ENCODE measurements at places on chromosomes 5 and 9. TPM values are rescaled to one million over a fixed set of nuclear protein-coding genes. Genes with fewer than 3 reads are reported as not detected.

Gene ADCY2
- polyA plus RNA-seq: 7.2 TPM

DNA sequence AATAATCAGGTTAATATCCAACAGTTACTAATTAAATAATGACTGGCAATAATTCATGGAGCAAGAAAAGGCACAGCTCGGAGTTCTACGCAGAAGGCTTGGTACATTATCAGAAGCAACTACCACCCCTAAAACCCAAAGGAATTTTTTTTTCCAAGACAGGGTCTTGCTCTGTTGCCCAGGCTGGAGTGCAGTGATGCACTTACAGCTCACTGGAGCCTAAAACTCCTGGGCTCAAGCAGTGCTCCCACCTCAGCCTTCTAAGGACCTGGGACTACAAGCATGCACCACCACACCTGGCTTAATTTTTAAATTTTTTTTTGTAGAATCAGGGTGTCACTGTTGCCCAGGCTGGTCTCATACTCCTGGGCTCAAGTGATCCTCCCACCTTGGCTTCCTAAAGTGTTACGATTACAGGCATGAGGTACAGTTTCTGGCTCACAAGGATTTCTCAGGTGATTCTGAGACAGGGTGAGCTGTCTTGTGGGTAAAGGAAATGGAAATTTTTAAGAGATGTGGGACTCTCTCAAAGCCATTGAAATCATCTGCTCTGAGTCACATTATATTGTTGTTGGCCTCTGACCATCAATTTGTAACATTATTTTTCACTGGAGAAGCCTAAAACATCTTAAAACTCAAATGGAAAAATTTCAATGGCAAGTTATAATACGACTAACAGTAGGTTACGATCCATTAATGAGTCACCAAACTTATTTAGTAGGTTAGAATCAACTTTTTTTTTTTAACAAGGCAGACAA, 19.7 kb upstream of the HSDL2 start:
- DNase-seq: no peak

Gene PTPN3
- 14.4 TPM for polyA plus RNA-seq

- no peak for DNase-seq
These were observed 32.1 kb downstream of the PRUNE2 start for GRCh38 chr9:76873821-76874220.

Gene PSAT1
- 34.4 TPM for polyA plus RNA-seq

Gene PNPLA7
- 1.8 TPM for polyA plus RNA-seq

Gene HMGCS1
- polyA plus RNA-seq: 132 TPM

DNA sequence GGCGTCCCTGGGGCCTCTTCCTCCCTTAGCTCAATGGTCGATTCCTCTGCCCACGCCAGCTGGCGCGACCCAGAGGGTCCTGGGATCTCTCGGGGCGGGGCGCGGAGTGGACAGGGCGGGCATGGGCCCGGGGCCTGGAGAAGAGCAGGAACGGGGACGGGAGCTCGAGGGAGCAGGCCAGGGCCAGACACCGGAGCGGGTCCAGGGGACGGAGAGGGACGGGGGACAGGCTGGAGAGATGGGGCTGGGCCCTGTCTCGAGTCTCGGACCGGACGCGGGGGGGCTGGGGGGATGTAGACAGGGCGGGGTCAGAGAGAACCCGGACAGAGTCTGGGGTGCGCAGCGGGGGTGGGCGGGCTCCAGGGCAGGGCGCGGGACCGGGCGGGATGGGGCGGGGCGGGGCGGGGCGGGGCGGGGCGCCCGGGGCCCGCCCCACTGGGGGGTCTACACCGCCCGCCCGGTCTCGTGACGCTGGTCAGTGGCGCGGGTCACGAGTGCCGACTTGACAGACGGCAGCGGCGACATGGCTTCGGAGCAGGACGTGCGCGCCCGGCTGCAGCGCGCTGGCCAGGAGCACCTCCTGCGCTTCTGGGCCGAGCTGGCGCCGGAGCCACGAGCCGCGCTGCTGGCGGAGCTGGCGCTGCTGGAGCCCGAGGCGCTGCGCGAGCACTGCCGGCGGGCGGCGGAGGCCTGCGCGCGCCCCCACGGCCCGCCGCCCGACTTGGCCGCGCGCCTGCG, at the start of gene UAP1L1:
TSS of gene UAP1L1 (plus strand) at position 508 of the 738 bp plus-strand sequence. CDS start at position 524, 16 bp downstream.
- peak; percentile 91 for DNase-seq

Gene SLC6A19
- 6.6 TPM for polyA plus RNA-seq

Gene ADRB2
- not detected for polyA plus RNA-seq

DNA sequence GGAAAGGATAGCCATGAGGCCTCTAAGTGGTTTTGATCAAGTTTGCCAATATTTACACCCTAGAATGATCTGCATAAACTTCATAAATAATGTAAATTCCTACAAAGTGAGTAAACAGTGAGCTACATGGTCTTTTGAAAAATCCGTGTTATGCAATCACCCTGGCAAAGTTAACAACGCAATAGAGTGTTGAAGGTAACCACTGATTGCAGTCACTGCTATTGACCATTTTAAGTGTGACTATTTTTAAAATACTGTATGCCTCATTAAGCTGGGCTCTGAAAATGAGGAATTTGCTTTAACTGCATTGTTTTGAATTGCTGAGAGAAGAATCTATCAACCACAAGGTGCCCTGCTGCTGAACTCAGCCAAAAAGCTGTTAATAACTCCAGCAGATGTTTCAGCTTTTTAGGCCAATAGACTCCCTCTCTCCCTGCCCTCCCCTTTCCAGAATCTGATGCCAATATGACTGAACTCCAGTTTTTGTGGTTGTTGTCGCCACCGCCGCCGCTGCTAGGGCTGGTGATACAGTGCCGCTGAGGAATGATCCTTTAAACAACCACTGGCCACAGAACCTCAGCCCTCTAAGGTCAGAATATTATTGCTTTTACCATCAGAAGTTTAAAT, 35.3 kb upstream of the SMARCA2 start:
- no peak for DNase-seq

- no peak for DNase-seq
These were observed 4.4 kb upstream of the PAX5 start for GRCh38 chr9:37038302-37038942.

- DNase-seq: no peak
These were observed 28.8 kb downstream of the ALG2 start for GRCh38 chr9:99192786-99193465.

Gene TLE4
- 7.6 TPM for polyA plus RNA-seq

- DNase-seq: peak; percentile 53
These were observed 49.5 kb downstream of the AMBP start for GRCh38 chr9:114028646-114029045.

- DNase-seq: no peak
These were observed 404 bp downstream of the MRNIP start for GRCh38 chr5:179858241-179858585.

Gene CCDC192
- not detected for polyA plus RNA-seq

Gene MYOT
- polyA plus RNA-seq: 3.2 TPM

DNA sequence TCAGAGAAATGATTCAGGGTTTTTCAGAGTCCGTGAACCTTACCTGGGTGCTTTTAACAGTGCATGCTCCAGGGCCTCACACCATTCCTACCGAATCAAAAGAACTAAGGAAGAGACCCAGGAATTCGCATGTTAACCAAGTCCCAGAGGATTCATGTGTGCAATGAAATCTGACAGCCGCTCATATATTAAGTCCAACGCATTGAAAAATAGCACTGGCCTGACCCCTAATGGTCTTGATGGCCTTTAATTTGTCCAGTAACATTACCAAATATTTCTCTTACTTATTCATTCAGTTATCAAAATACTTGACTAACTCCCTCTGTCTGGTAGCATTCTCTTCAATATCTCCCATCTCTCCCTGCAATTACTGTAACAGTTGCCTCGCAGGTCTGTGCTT, 55.0 kb upstream of the MARCHF11 start:
- DNase-seq: no peak

Gene GFI1B
- polyA plus RNA-seq: not detected

DNA sequence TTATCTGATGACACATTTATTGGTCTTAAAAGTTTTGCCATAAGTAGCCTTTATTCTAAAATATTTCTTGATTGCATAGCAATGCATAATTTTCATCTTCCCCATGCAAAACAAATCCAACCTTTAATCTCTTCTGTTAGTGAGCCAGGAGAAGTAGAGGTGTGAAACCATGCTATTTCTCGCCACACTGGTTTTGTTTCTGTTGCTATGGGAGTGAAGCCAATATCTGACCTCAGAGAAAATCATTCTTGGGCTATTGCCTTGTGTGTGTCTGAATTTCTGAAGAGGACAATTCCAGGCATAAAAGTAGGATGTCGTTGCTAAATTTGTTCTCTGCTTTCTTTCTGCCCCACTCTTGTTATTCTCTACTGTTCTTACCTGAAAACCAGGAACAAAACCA, 183.6 kb downstream of the PTTG1 start:
- no peak for DNase-seq

DNA sequence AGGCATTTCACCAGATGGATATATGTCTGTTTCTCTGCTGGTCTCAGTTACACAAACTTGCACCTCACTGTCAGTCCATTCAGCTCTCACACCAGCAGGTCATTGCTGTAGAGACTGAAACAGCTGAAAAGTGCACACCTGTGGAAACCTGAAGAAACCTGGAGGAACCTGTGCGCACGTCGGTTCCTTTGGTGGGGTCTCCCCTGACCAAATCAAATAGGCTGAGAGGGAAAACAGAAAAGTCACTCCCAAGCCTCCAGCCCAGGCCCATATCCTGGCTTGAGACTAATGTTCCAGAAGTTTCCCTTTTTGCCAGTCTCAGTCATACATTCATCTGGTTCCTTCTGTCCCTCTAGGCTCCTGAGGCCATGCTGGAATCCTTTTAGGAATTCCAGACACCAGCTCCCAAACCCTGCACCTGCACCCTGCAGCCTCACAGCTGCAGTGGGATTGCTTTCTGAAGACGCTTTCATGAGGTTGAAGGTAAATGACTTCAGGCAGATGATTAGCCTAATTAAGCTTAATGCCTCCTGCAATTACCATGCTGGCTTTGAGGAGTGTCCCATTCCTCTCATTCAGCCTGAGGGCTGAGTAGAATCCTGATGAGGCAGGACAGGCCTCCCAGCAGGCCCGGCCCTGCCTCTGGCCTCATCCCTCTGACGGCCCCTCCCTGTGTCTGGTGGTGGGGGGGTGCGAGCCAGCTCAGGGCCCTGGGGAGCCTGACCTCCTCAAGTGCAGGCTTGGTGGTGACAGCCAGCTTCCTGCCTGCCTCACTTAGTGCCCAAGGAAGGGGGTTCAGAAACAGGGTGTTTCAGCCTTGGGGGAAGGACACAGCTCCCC, 24.3 kb upstream of the CXCL14 start:
- DNase-seq: no peak

- DNase-seq: no peak
These were observed at the start of gene PCDHA4 for GRCh38 chr5:140806834-140807775. Gene PCDHA4, plus strand, starts transcription at chr5:140807068.

- peak; percentile 75 for DNase-seq
These were observed 68.7 kb upstream of the ZNF618 start for GRCh38 chr9:113807173-113808061.

GRCh38 chr9:129840034-129840433, 4.8 kb downstream of the USP20 start:
- no peak for DNase-seq

DNA sequence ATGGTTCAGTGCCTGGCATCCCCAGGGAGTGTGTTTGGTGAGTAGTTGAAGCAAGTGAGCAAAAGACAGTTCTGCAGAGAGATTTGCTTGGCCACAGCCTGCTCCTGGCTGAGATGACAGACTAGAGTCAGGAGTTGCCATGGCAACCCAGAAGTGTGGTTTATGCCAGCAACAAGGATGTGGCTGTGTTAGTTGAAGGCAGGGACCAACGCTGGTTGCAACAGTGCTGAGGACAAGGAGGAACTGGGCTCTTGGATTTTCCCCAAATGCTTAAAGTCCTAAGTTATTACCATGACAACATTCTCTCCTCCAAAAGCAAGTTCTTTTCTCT, 2.7 kb downstream of the NXNL2 start:
- peak; percentile 87 for DNase-seq

Gene F2RL1
- polyA plus RNA-seq: 24.5 TPM

- DNase-seq: no peak
These were observed 6.2 kb upstream of the ERGIC1 start for GRCh38 chr5:172827841-172828240.

GRCh38 chr9:109507421-109507838, 9.3 kb upstream of the PTPN3 start:
- DNase-seq: no peak

DNA sequence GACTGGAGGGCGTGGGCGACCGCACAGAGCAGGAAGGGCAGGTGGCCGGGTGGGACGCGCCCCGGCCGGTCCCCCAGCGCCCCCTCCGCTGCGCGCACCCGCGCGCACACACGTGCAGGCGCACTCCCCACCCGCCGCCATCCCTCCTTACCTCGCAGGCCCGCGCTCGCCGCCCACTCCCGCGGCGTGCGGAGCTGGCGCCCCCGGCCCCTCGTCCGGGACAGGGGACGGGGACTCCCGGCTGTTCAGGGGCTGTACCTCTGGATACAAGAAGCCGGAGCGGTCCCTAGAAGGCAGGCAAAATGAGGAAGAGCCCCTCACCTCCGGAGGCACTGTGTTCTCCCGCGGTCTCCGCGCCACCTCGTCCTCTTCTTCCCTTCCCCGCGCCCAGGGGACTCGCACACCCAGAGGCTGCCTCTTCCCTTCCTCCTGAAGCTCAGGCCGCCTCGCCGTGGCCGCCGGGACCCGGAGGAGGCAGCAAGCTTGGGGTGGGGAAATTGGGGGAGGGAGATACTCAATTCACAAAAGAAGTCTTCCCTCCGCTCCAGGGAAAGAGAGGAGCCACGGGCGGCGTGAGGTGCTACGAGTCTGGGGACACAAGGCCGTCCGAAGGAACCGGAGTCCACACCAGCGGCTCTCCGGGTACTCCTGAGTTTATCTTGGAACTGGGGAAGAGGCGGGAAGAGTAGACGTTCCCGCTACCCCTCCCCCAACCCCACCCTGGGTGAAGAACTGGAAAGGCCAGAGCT, 1.4 kb upstream of the GABRB2 start:
- DNase-seq: no peak

- DNase-seq: peak; percentile 83
These were observed 37.0 kb upstream of the CRB2 start for GRCh38 chr9:123318961-123319421.

Gene NSG2
- 4.9 TPM for polyA plus RNA-seq

Gene OR13C8
- polyA plus RNA-seq: not detected

Gene TMEFF1
- polyA plus RNA-seq: not detected

Gene SHISAL2B
- polyA plus RNA-seq: not detected

DNA sequence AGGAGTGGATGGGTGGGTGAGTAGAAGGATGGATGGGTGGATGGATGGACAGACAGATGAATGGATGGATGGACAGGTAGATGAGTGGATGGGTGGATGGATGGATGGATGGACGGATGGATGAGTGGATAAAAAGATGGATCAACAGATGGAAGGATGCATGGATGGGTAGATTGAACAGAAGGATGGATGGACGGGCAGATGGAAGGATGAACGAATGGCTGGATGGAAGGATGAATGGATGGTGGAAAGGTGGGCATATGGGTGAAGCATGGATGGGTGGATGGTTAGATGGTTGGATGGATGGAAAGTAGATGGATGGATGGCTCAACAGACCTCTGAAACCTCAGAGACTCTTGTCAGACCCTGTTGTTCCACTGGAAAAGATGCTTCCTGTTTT, 10.1 kb downstream of the FLT4 start:
- no peak for DNase-seq

Gene MAMDC4
- polyA plus RNA-seq: 1.6 TPM
